ENCODE measurements at places on chromosomes 7 and 10. TPM values are rescaled to one million over a fixed set of nuclear protein-coding genes. Genes with fewer than 3 reads are reported as not detected.

- no peaks in the 10 kb centered on the region for H3K27me3 ChIP-seq
- no peak overlapping the region for H3K27ac ChIP-seq
- no peak overlapping the region for H3K4me3 ChIP-seq
- no peaks in the 10 kb centered on the region for H3K4me1 ChIP-seq
Observed at GRCh38 chr10:49602380-49603023, 7.6 kb upstream of the SLC18A3 start.

- H3K4me3 ChIP-seq = peak overlapping the region; percentile 87
- DNase-seq = no peak
- H3K36me3 ChIP-seq = peaks cover 14% of the 10 kb centered on the region
- peak overlapping the region; percentile 95 for H3K27ac ChIP-seq
Observed at GRCh38 chr10:114173603-114173920, 441 bp downstream of the CCDC186 start.

- no peak overlapping the region for H3K4me3 ChIP-seq
- no peaks in the 10 kb centered on the region for H3K4me1 ChIP-seq
- DNase-seq = no peak
- H3K36me3 ChIP-seq = peaks cover 39% of the 10 kb centered on the region
- no peak overlapping the region for H3K27ac ChIP-seq
- no peaks in the 10 kb centered on the region for H3K27me3 ChIP-seq
Observed at GRCh38 chr7:135682191-135682590, 19.9 kb downstream of the STMP1 start.

JCAD gene
- total RNA-seq = 30.0 TPM

DNA sequence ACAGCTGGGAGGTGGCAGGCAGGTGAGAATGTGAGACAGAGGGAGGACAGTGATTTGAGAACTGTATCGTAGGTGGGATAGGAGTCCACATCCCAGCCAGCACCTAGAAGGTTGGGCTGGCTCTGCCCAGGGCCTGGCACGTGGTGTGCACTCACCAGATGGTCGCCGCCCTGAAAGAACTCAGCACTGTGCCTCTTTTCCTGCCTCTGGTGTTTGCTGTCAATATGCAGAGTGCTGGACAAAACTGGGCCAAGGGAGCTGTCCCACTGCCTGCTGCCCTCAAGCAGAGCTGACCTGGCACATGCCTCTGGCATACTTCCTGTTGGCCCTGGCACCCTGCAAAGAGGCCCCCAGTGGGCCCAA is 36.8 kb downstream of the CHST3 start:
- DNase-seq = no peak
- H3K27ac ChIP-seq = peak overlapping the region; percentile 34
- no peak overlapping the region for H3K4me3 ChIP-seq
- peaks cover 53% of the 10 kb centered on the region for H3K4me1 ChIP-seq
- H3K36me3 ChIP-seq = peaks cover 8% of the 10 kb centered on the region

DNA sequence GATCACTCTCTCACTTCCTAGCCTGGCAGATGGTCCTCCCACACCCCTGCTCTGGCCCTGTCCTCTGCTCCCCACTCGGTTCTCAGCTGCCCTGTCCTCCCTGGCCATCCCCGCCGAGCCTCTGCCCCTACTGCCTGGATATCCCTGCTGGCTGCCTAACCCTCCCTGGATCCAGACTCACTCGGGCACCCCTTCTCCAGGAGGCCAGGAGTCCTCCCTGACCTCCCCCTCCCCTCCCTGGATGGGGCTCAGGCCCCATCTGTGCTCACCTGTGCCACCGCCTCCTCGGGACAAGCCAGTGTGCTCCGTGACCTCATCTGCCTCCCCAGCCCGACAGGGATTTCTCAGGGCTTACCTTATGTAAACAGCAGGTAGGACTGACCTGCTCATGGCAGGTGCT is 406.1 kb downstream of the TCERG1L start:
- H3K27me3 ChIP-seq = no peaks in the 10 kb centered on the region
- no peak for DNase-seq
- H3K4me1 ChIP-seq = no peaks in the 10 kb centered on the region
- H3K36me3 ChIP-seq = no peaks in the 10 kb centered on the region
- H3K4me3 ChIP-seq = no peak overlapping the region
- no peak overlapping the region for H3K27ac ChIP-seq

- no peak for DNase-seq
- no peaks in the 10 kb centered on the region for H3K27me3 ChIP-seq
- no peak overlapping the region for H3K27ac ChIP-seq
- no peaks in the 10 kb centered on the region for H3K36me3 ChIP-seq
- H3K4me3 ChIP-seq = no peak overlapping the region
Observed at GRCh38 chr10:4883079-4883739, 57.2 kb downstream of the AKR1E2 start.

C7orf57 gene
- total RNA-seq = 0.66 TPM

GRCh38 chr7:159143780-159144757 is 598 bp downstream of the VIPR2 start:
- DNase-seq = peak; percentile 17
- no peaks in the 10 kb centered on the region for H3K27me3 ChIP-seq
- H3K27ac ChIP-seq = no peak overlapping the region
- peak overlapping the region; percentile 48 for H3K4me3 ChIP-seq

DNA sequence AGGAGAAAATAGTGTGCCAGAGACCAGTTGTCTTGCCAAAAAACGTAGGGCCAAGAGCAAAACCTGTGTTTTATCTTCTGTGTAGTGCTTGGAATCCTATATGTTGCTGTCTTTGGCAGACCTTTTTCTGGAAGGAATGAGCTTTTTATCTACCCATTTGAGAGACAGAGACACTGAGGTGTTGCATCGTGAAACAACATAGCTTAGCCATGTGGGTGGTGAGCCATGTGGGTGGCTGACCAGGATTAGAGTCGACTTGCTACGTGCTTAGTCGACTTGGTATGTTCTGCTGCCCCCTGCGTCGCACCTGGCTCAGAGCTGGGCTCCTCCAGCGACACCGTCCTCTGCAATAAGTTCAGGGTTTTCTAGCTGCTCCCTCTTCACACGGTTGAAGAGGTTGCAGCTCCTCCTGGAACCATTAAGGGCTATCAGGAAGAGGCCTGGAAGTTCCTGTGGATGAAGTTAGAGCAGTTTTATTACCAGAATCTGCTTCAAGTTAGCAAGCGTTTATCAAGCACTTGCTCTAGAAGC is 175.8 kb downstream of the SH2D4B start:
- H3K36me3 ChIP-seq = no peaks in the 10 kb centered on the region
- no peak for DNase-seq
- no peaks in the 10 kb centered on the region for H3K4me1 ChIP-seq
- H3K4me3 ChIP-seq = no peak overlapping the region
- no peak overlapping the region for H3K27ac ChIP-seq
- H3K27me3 ChIP-seq = no peaks in the 10 kb centered on the region

- H3K27me3 ChIP-seq = no peaks in the 10 kb centered on the region
- peaks cover 30% of the 10 kb centered on the region for H3K4me1 ChIP-seq
- no peak for DNase-seq
- no peak overlapping the region for H3K27ac ChIP-seq
- peaks cover 6% of the 10 kb centered on the region for H3K36me3 ChIP-seq
Observed at GRCh38 chr10:95312986-95313495, 22.2 kb upstream of the PDLIM1 start.

- H3K27ac ChIP-seq = no peak overlapping the region
- no peaks in the 10 kb centered on the region for H3K27me3 ChIP-seq
- DNase-seq = no peak
- no peaks in the 10 kb centered on the region for H3K4me1 ChIP-seq
- no peak overlapping the region for H3K4me3 ChIP-seq
- H3K36me3 ChIP-seq = no peaks in the 10 kb centered on the region
Observed at GRCh38 chr7:89559596-89559995, 594.7 kb upstream of the STEAP1 start.

Measured in tibial nerve (tissue), 4 donors.